Stomach (tissue), 19 donors: ENCODE measurements at places on chromosomes 6 and 20. TPM values are rescaled to one million over a fixed set of nuclear protein-coding genes. Genes with fewer than 3 reads are reported as not detected.

The CST3 gene
- 427 TPM for total RNA-seq

The ARMH2 gene
- not detected for total RNA-seq

The XKR7 gene
- total RNA-seq = 0.58 TPM

GRCh38 chr6:156852147-156852857 lies 75.1 kb downstream of the ARID1B start:
- H3K27me3 ChIP-seq = no peaks in the 10 kb centered on the region
- H3K4me1 ChIP-seq = peaks cover 86% of the 10 kb centered on the region
- no peak overlapping the region for H3K27ac ChIP-seq
- H3K4me3 ChIP-seq = no peak overlapping the region

DNA sequence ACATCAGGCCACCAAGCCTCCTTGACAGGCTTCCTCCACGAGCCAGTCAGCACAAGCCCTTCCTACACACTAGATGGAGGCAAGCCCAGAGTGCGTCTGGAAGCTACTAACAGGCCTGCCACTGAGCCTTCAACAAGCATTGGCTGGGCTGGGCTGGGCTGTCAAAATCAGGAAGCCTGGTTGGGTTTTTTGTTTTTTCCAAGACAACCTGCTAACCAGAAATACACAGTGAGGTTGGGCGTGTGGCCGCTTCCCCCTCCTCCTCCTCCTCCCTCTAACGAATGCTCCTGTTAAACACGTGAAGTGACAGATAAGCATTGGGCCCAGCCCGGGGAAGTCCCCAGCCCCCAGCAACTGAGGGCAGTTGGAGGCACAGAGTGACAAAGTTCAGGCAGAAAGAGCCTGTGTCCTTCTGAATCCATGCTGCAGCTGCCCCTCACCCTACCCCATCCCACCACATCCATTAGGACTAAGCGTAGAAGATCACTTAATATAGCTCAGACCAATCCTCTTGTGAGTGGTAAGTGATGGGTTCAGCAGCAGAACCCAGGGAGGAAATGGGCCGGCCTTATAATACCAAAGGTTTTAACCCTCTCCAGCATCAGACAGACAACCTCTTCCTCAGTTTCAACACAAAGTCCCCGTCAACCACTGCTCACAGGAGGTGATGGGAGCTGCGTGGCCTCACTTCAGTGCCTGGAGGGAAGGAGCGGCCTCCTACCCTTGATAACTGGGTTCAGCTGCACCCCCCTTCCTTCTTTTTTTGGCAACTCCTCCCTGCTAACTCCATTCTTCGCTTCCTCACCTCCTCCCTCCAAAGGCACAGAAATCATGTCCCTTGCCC lies 1.1 kb downstream of the NFATC2 start:
- peaks cover 46% of the 10 kb centered on the region for H3K4me1 ChIP-seq
- H3K36me3 ChIP-seq = no peaks in the 10 kb centered on the region
- peaks cover 19% of the 10 kb centered on the region for H3K27me3 ChIP-seq
- DNase-seq = peak; percentile 95

GRCh38 chr20:56451056-56451765 lies 17.2 kb upstream of the RTF2 start:
- H3K4me3 ChIP-seq = no peak overlapping the region
- H3K36me3 ChIP-seq = no peaks in the 10 kb centered on the region
- no peak overlapping the region for H3K27ac ChIP-seq
- DNase-seq = no peak
